HFFc6 (cell line): ENCODE measurements at places on chromosomes 2 and 18.

DNA sequence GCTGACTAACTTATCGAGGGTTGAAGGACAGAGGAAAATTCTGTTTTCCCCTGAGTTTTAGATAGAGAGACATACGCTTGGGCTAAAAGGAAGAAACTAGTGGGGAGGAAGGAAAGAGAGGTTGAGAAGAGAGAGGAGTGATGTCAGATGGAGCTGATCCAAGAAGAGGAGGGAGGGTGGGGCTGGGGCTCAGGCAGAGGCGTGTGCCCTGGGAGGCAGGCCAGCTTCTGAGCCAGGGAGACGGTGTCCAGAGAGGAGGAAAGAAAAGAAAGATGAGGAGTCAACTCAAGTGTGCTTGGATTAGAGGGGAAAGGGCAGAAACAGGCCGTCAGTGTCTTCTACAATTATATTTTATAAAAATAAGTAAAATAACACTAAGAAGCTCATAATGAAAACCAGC is 56.2 kb downstream of the EMILIN2 start:
- DNase-seq, result peak; percentile 39

- DNase-seq, result no peak
Observed at GRCh38 chr2:199778655-199779054, 72.3 kb downstream of the FTCDNL1 start.

DNA sequence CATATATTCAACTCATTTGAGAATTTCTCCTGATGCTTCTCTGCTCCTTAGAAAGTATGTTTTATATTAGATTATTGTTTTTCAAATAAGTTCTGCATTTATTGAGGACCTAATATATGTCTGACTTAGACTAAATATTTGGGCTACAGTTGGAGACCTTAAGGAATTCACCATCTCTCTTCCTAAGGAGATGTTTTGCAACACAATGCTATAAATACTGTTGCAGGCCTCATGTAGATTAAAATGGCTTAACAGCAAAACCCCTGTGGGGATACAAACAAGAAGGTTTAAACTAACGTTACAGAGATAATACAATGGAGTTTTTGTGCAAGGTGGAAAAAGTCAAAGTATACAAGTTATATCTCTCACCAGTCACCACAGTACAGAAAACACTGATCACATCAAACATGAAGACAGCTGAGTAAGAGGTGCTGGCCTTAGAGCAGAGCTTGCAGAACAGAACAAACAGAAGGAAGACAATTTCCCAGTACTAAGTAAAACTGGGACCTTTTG is 20.1 kb upstream of the BMPR2 start:
- DNase-seq, result no peak

DNA sequence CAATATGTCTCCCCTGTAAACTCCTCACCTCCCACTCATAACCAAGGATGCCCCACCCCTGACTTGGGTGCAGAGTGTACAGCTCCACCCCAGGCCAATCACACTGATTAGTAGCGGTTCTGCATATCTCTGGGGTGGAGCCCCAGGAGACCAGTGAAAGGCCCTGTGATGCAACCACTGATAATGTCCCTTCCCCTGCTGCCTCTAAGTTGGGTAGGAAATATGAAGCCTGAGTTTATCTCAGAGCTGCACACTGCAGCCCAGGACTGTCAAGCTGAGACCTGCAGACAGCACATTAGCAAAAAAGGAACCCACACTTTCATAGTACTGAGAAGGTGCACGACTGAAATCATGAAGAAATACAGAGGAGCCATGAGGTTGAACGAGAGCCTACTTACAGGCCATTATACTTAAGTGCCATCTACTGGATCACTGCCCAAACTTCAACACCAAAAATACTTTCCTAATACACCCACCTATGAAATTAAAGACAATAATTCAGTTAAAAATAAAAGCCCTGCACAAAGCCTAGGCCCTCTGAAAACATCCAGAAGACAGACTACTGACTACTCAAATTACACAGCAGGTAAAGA is 455.4 kb upstream of the LRRTM4 start:
- no peak for DNase-seq

GRCh38 chr2:178109813-178110212 is 2.4 kb upstream of the RBM45 start:
- DNase-seq, result peak; percentile 42

GRCh38 chr2:232465061-232465460 is 9.1 kb downstream of the ALPI start:
- no peak for DNase-seq

DNA sequence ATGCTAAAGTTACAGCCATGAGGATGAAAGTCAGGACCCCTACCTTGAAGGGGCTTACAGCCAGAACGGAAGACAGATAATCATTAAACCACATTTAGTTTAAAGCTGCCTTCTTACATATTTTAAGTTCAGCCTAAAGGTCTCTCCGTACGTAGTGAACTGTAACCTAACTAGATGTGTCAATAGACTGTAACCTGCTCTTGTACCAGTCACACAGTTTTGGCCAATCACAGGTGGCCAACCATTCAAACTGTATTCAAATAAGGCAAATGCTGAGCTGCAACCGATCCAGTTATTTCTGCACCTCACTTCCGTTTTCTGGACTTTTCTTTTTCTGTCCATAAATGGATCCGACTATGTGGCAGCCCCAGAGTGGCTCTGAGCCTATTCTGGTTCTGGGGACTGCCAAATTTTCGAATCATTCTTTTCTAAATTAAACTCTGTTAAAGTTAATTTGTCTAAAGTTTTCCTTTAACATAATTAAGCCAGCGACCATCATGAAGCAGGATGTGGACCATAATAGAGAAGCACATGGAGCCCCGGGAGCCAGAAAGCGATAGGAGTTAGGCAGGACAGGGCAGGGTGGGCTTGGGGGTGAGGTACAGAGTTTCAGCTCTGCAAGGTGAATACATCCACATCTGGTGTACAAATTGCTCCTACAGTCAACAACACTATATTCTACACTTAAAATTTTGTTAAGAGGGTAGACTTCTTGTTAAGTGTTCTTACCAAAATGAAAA is 48.4 kb upstream of the YPEL5 start:
- DNase-seq, result no peak

- no peak for DNase-seq
Observed at GRCh38 chr2:145596416-145596815, 1076.5 kb upstream of the ZEB2 start.

GRCh38 chr2:60468382-60469085 is 84.9 kb downstream of the BCL11A start:
- peak; percentile 37 for DNase-seq

DNA sequence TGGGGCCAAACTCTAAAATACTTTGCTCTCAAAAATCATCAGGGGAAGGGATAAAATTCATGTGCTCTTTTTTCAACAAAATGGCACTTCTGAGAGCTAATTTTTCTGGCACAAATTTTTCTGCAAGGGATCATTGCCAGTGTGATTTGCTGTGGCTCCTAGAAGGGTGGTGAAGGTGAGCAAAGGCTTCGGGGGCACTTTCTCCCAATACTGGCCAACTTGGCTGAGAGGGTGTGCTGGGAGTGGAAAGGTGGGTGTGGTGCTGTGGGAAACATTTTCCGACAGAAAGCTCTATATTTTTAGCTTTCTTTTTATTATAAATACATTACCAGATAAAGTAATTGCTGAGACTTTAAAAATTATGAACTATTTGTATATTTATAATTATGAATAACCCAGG is 419 bp downstream of the SMYD1 start:
- no peak for DNase-seq

GRCh38 chr2:45649462-45649857 is 2.0 kb upstream of the PRKCE start:
- no peak for DNase-seq

GRCh38 chr2:23609254-23609653 is 224.3 kb downstream of the KLHL29 start:
- DNase-seq, result no peak

GRCh38 chr2:141534666-141535362 is 596.0 kb downstream of the LRP1B start:
- DNase-seq, result no peak

GRCh38 chr2:20153131-20153851 is 71.6 kb downstream of the SDC1 start:
- DNase-seq, result no peak

- DNase-seq, result no peak
Observed at GRCh38 chr2:149561309-149561926, 26.2 kb downstream of the MMADHC start.

DNA sequence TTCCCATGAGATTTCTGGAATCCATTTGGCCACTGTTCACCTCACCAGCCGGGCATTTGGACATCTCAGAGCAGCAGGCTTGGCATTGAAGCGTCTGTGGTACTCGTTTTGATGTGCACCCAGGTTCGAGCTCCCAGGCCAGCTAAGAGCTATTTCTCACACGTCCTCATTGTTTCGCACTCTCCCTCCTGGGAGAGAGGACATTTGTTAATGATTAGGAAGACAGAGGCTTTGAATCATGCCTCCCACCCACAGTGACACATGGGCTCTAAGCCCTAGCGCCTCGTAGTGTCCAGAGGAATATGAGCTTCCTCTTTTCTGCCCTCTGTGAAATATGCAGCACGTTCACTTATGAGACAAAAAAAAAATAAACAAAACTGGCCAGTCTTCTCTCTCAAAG is 361.8 kb downstream of the RND3 start:
- peak; percentile 76 for DNase-seq

- DNase-seq, result peak; percentile 77
Observed at GRCh38 chr2:152558158-152558984, 158.9 kb downstream of the PRPF40A start.

- DNase-seq, result no peak
Observed at GRCh38 chr2:100802066-100802465, 17.9 kb upstream of the NPAS2 start.

- no peak for DNase-seq
Observed at GRCh38 chr2:109218087-109218791, 89.2 kb downstream of the SH3RF3 start.

GRCh38 chr2:20174410-20174809 is 50.5 kb downstream of the SDC1 start:
- DNase-seq, result no peak

DNA sequence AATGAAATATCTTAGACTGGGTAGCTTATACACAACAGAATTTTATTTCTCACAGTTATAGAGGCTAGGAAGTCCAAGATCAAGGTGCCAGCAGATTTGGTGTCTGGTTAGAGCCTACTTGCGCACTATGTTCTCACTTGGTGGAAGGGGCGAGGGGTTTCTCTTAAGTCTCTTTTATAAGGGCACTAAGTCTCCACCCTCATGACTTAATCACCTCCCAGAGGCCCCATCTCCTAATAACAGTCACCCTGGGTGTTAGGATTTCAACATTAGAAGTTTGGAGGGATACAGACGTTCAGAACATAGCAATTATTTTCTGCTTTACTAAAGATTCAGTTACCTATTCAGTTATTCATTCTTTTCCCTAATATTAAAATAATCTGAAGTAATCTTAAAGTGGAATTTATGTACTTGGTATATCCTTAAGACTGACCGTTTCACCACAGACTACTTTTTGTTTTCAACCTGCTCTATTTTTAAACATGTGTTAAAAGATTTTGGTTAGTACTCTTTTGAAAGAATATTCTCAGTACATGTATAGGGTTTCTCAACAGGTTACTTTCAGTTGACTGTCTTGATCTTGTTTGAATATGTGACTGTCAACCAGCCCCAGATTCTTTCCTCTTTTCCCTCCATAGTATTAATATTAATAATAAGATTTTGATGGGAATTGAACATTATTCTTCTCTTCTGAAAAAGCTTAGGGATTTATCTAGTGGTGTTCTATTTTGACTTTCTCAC is 130.0 kb downstream of the TAF4B start:
- no peak for DNase-seq

GRCh38 chr18:60163622-60164021 is 209.0 kb downstream of the MC4R start:
- DNase-seq, result no peak

GRCh38 chr18:65934874-65935273 is 184.1 kb downstream of the CDH7 start:
- no peak for DNase-seq

GRCh38 chr2:11613297-11613696 is 56.7 kb downstream of the NTSR2 start:
- DNase-seq, result no peak
